ENCODE measurements at places on chromosomes 5 and 9.

- DNase-seq: peak; percentile 88
Measured at GRCh38 chr5:174387448-174387847, 336.9 kb upstream of the MSX2 start.

DNA sequence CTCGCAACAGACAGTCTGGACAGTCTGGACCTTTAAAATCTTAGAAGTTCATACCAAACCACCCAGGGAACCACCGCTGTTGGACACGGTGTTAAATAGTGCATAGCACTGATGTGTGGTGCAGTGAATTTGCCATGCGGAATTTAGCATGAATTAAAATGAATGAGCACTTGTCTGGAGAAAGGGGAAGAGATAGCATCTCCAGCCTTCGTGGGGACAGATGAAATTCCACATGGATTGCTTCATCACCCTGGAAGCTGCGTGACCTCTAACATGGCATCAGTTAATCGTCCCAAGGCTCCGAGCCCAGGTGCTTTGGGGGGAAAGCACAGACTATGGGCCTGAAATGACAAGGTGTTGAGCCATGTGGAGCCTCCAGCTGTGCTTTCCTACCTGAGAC is 91.4 kb downstream of the ADAMTS16 start:
- no peak for DNase-seq

DNA sequence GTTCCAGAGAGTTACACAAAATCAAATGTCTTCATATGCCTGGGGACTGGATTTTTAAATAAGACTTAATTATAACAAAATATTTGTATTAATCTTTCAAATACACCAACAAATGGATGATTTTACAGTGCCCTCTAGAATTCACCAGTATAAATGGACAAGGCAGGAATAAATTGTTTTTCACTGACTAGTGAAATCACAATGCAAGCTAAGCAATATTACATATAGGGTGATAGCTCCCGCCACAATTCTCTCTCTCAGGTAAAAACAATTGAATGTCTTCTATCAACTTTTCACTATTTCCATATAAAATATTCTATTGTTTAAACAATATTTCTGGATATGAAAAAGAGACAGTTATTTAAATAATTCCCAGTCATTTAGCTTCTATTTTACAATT is 8.0 kb upstream of the CCDC112 start:
- no peak for DNase-seq

- DNase-seq: no peak
Measured at GRCh38 chr5:160651692-160652645, 200.0 kb downstream of the ATP10B start.

- peak; percentile 51 for DNase-seq
Measured at GRCh38 chr9:129697656-129698253, 32.3 kb downstream of the PRRX2 start.

- no peak for DNase-seq
Measured at GRCh38 chr9:83382421-83382820, 155.8 kb downstream of the FRMD3 start.
